CD14-positive monocyte (primary cell): ENCODE measurements at places on chromosomes 1 and 21.

- no peak for DNase-seq
Measured at GRCh38 chr21:32245971-32246370, 32.9 kb downstream of the MIS18A start.

- no peak for DNase-seq
Measured at GRCh38 chr1:96039910-96040309, 681.7 kb upstream of the PTBP2 start.

DNA sequence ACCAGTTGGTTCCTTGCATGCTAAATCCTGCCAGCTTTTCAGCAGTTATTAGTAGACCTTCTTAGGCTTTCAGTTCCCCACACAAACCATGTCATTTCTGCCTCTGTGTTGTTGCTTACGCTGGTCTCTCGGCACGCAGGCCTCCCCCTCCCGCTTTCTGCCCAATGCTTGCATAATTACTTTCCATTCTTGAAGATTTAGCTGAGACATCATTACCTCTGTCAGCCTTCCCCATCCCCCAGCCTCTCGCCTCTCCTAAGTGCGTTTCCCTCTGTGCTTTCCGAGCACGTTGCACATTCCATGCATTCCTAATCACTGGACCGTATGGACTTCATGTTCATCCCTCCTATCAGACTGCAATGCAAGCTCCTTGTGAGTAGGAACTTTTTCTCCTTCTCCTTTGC, 26.8 kb downstream of the TSHB start:
- DNase-seq = peak; percentile 65

DNA sequence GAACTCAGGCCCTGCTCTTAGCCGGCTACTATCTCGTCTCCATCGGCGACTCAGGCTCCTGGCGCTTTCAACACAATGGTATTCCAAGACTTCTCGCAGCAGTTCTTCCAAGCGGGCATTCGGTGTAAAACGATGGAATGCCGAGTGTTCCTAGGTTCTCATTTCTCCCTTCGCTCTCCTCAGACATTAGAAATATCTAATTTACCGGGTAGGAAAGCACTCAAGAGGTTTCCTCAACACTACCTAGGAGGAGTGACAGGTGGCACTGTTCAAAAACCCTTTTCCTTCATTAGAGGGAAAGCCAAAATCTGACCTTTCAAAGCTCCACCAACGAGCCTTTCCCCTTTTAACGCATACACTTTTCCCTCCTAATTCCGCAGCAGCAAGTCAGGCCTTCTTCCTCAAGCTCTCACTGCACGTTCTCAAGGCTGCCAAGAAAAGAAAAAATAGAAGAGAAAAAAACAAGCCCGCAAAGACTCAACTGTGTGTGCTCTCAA, 601 bp downstream of the UBE2G2 start:
- no peak for DNase-seq

DNA sequence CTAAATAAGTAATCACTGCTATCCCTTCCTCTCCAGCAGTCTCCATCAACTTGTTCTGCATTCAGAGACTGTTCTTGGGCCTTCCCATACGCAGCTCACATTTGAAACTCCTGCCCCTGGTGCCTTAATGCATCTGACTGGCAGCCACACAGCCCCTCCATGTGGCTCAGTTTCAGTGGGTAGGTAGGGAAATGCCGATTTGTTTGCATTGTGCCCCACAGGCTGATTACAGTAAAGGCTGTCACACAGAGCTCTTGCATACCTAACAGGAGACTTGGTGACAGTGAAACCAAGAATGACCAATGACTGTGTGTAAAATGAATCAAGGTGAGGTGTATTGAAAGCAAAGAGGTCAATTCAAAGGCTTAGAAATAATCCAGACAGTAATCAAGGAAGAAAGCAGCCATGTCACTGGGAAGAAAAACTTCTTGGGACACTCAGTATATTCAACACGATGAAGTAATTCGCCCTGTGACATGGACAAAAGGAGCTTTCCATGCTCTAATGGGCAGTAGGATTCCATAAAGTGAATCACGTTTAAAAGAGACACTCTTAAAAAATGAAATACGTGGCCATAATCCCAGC, 12.7 kb upstream of the B3GALNT2 start:
- no peak for DNase-seq

DNA sequence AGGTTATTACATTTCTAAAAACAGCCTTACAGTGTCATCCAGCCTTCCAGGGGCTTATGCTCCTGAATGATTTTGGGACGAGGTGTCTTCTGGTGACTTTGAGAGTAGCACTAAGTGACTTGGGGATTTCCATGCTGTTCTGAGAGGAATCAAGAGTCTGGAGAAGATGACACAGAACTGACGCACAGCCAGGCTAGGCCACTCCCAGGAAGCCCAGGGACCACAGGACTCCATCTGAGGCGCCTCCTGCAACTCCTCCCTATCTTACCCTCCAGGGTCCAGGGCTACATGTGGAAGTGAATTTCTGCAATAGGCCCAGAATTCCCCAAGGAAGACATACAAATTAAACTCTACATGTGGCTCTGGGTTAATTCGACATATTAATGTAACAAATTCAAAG, 92.5 kb downstream of the SLC25A24 start:
- peak; percentile 86 for DNase-seq

GRCh38 chr1:84773195-84773594, 82.9 kb upstream of the SSX2IP start:
- DNase-seq = no peak
